ENCODE measurements at places on chromosomes 4 and X.

- DNase-seq, result peak; percentile 60
These were observed 754 bp downstream of the MTMR1 start for GRCh38 chrX:150693725-150694574.

DNA sequence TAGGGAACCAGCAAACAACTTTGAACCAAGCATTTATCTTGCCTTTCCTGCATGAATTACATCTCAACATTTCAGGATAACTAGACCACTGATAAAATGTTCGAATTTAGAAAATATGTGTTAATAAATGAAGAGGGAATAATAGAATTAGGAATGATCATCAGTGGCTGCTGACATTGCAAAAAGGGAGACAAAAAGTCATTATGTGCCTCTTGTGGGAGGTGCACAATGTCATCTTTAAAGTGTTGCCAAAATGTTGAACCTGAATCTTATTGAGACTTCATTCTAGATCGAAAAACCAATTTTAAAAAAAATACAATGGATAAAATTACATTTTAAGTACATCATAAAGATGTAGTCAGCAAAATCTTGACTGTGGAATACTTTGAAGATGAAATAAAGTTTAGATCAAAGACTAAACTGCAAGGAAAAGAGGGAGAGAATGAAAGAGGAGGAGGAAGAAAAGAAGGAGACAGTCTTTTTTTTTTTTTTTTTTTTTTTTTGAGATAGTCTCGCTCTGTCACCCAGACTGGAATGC lies 299.3 kb downstream of the FBXW7 start:
- DNase-seq, result no peak

DNA sequence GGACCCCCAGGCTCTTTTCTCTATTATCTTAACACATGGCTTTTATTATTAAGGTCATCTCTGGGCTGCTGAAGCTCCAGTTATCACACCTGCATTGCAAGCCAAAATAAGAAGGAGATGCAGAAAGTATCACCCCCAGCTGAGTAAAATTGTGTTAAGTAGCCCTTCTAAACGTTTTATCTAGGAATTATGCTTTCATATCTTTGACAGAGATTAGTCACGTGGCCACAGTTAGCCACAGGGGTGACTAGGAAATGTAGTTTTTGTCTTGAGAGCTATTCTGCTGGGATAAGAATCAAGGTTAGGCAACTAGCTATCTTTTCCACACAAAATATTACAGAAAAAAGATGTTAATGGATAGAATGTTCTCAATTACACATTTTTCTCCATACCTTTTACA lies 102.1 kb downstream of the ANXA3 start:
- DNase-seq, result no peak

- peak; percentile 18 for DNase-seq
These were observed 674 bp downstream of the SEC24B start for GRCh38 chr4:109434007-109434971.

DNA sequence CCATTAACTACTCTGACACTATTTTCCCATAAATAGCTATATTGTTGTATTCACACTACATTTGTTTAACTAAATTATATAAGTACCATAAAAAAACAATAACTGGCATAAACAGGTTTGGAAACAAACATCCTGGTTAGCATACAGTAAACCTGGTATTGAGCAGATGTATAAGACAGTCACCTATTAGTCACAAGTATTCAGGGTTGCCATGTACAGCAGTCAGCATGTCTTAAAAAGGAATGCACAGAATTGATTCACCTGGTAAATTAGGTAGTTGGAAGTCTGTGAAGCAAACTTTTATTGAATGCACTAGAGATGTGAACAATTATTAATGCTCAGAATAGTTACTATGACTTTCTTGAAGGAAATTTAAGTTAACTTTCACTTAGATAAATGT lies 137.9 kb downstream of the FAM13A start:
- no peak for DNase-seq

DNA sequence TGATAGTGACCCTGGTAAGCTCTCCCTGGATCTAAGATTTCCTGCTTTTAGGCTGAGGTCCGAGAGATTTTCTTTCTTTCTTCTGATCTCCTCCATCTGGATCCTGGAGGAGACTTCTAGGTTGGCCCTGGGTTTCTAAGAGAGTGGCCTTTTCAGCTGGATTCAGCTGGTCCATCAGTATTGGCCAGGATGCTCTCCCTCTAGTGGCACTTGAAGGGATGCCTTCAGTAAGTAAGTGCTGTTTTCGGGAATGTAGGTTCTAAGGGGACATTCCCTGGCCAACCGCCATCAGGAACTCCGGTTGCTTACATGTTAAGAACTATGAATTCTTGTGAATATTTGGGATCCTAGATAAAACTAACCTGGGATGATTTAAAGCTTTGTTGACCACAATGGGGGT lies 56.9 kb downstream of the SERTM2 start:
- DNase-seq, result no peak

DNA sequence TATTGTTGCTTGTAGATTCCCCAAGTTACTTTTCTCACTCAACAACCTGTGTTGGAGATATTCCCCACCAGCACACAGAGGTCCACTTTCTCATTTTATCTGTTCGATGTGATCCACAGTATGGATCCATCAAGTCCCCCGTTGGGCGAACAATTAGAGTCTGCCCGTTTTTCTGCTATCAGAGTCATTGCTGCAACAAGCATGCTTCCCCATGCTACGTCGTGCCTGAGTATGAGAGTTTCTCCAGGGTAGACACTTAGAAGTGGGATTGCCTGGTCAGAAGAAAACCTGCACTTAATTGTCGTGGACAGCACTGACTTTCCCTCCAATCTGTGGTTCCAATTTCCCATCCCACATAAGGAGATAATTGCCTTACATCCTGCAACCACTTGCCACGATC lies 62.7 kb upstream of the SHOX start:
- no peak for DNase-seq

DNA sequence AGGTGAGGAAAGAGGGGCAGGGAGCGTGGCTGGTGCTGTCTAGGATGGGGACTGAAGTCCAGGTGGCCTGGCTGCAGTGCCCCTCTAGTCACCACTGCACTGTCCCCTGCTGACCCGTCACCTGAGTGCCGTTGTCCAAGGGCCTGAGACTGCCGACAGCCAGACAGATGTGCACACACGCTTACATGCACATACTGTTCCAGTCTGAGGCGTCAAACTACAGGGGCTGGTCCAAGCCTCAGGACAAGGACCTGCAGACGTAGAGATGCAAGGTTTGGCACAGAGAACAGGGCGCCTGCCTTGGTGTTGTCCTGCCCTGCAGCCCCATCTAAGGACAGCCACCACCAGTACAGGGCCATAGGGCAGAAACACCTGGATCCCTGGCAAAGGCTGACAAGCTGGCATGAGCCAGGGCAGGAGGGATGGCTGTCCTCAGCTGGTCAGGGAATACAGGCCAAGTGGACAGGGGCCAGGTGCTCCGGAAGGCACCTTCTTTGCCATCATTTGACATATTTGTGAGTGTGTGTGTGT lies 1.7 kb downstream of the SLC2A9 start:
- DNase-seq, result no peak

- DNase-seq, result no peak
These were observed 149.2 kb upstream of the RAI2 start for GRCh38 chrX:18010253-18010652.

DNA sequence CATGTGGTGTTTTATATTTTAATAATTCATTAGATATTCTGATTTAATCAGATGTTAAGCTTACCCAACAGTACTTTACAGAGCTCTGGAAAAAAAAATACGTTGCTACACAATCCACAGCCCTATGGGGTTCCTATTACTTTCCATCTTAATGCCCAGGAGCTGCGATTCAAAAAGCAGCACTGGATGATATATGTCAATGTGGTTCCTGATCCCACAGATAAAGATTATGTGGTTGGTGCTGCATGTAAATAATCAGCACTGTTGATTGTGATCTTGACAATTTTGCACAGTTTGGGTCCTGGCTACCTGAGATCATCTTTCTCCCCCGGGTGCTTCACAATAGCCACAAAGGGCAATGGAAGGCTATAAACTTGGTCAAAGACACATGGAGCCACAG lies 72.7 kb upstream of the DCLK2 start:
- DNase-seq, result no peak

GRCh38 chr4:111127841-111128240 lies 505.0 kb upstream of the PITX2 start:
- DNase-seq, result no peak

DNA sequence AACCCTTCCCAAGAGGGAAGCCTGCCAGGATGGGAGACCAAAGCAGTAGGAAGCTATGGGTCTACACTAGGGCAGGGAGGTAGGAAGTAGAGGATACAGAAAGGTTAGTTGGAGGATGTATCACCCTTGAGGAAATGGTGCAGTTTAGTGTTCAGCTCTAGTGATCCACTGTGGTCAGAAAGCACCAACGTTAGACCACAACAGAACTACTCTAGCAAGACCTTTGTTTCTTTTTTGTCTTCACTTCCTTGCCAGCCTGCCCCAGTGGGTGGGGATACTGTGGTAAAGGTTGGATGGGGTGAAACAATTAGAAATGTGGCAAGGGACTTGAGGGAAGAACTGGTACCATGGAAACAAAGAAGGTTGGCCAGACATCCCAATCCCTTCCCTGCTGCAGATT lies 83.3 kb downstream of the DDIT4L start:
- DNase-seq, result no peak

GRCh38 chr4:76447393-76447851 lies 12.4 kb downstream of the SHROOM3 start:
- no peak for DNase-seq

- DNase-seq, result no peak
These were observed 379.5 kb downstream of the ZIC3 start for GRCh38 chrX:137945470-137945869.

- no peak for DNase-seq
These were observed 8.3 kb upstream of the PF4V1 start for GRCh38 chr4:73844806-73845205.

- no peak for DNase-seq
These were observed 8.1 kb upstream of the HCCS start for GRCh38 chrX:11103006-11103405.

DNA sequence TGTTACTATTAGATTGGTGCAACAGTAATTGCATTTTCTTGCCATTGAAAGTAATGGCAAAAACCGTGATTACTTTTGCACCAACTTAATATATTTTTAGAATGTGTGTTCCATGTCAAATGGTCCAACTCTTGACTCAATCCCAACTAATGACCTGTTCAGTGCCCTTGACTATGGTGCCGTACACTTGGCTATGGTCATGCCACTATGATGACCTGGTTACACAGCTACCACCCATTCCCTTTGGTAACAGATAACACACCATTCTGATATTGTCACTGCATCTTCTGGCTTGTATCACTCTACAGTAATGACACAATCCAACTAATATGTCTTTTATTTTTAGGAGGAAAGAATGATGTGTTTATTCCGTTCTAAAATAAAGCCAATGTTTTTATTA lies 469.4 kb downstream of the DMD start:
- DNase-seq, result no peak

- no peak for DNase-seq
These were observed 175.9 kb downstream of the TSPAN5 start for GRCh38 chr4:98482503-98482846.

DNA sequence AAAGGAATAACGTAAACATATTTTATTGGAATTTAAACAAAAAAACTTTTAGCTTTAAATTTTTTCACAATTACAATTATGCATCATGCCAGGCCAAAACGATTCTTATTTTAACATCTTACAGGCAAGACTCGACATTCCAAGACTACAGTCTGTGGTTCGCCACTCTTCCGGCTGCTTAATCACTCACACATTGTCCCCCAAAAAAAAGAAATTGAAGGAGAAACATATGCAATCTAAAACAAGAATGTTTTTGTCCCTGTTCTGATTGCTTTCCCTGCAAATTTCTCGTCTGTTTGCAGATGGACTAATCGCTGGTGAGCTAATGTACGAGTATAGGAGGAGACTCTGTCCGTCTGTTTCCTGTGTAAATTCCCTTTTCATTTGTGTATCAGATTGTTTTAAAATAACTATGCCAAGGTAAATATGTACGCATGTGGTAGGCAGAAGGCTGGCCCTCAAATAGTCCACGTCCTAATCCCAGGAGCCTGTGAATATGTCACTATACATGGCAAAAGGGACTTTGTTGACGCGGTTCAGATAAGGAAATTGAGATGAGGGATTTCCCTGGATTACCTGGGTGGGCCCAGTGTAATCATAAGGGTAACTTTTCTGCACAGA lies 37.7 kb upstream of the MTNR1A start:
- no peak for DNase-seq

DNA sequence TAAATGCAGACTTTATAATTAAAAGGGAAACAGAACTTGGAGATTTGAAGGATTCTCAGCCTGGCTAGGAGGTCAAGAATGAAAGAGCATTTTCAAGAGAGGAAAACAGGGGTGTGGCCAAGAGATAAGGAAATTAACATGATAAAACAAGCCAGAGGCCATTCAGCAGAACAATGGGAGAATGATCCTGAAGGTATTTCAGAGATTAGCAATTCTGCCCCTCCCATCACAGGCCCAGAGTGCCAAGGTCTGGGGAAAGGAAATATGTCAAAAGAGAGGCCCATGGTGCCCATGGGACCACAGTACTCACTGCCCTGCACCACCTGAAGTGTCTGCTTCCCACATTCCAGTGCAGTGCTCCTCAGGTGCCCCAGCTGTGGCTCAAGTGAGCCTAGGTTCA lies 188.5 kb upstream of the STS start:
- DNase-seq, result no peak

DNA sequence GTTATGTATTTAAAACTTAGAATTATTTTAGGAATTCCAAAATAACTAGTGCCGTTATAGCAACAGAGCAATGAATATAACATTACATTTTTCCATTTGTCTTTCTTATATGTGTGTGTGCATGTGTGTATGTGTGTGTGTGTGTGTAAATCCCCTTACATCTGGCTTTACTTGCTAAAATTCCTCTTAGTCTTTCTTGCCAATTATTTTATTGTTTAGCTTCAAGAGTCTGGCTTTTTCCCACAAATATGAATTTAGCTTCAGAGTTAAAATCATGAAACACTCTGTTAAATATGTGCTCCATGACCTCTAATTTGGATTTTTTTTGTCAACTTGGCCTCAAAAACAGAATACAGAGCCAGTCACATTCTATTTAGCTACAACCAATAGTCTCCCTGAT lies 18.9 kb downstream of the FGF13 start:
- DNase-seq, result no peak

DNA sequence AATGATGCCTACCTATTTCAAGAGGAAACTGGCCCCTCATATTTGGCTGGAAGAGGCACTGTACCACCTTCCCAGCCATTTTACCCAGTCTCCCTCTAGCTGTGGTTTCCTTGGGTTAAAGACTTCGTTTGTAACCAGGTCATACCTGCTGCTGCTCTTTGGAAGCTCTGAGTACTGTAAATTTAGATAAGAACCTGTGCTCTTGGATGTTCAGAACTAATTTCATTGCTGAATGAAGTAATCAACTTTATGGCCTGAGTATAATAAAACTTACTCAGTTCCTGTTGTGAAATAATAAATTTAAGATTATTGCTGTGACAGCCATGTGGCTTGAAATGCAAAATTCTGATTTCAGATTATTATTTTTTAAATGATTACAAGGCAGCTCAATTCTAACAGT lies 12.2 kb downstream of the MTTP start:
- DNase-seq, result no peak

- no peak for DNase-seq
These were observed 2.5 kb upstream of the ARSD start for GRCh38 chrX:2931612-2932011.

- DNase-seq, result no peak
These were observed 524.8 kb downstream of the PPARGC1A start for GRCh38 chr4:23365086-23365485.

- no peak for DNase-seq
These were observed 138.3 kb downstream of the PDE5A start for GRCh38 chr4:119490335-119490734.

Measured in stimulated activated CD4-positive, alpha-beta T cell treated with anti-CD3 and anti-CD28 coated beads, Interleukin-4, amount 100 ng/mL, for 24 hours (primary cell).